ENCODE measurements at places on chromosomes 1 and 21.

GRCh38 chr1:221797506-221797905 is 55.6 kb upstream of the DUSP10 start:
- DNase-seq: no peak

- DNase-seq: no peak
These were observed 43.5 kb upstream of the CRNN start for GRCh38 chr1:152457561-152457960.

DNA sequence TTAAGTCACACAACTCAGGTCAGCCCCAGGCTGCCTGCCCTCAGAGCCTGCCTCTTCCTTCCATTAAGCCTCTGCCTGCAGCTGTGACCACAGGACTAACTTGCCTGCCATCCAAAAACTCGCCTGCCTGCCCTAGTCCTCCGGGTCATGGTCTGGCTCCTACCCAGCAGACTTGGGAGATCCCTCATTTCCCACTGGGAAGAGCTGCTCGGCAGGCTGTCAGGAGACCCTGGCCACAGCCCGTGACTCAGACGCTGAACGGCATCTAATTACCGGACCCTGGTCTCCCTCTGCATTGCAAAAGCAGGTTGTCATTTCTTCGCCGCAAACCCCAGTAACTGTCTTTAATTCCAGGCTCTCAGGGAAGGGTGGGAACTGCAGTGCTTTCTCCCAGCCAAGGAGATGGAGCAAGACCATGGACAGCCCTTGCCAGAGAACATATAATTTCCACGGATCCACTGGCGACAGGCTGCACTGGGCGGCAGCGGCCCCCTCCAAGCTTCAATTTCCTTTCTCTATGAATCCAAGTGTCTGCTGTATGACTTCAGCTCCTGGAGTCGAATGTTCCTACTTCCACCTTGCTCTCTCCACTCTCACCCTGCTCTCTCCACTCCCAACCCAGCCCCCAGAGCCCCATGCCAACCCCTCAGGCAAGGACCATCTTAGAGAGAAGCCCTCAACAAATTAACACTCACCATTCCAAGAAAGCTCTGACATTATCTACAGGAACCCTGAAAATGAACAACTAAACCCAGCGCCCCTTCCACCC is 20.4 kb downstream of the OLFML2B start:
- DNase-seq: peak; percentile 96

DNA sequence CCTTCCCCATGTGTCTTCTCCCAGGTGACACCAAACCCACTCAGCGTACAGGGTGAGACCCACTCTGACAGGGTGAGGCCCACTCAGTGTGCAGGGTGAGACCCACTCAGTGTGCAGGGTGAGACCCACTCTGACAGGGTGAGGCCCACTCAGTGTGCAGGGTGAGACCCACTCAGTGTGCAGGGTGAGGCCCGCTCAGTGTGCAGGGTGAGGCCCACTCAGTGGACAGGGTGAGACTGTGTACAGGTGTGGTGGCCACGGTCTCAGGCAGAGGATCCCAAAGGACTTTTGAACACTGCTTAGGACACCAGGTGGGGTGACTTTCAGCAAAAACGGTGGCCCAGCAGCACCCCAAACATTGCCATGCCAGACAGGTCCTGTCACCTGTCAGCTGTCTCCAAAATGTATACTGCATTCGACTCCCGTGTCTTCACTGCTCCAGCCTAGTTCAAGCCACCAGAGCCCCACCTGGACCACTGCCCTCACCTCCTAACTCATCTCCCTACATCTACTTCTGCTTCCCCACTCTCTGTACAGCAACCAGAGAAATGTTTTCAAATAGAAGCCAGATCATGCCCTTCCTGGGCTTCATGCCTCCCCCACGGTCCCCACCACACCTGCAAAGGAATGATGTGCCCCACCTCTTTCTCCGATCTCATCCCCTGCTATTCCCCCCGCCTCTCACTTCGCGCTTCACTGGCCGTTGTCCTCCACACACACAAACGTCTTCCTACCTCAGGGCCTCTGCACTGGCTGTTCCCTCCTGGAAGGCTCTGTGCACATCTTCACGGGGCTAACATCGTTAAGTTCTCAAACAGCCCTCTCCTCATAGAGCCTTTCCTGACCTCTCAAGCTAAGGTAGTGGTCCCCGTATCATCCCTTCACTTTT is 52.1 kb downstream of the ACBD3 start:
- no peak for DNase-seq

- DNase-seq: peak; percentile 43
These were observed 133.8 kb upstream of the F3 start for GRCh38 chr1:94675373-94675772.

GRCh38 chr21:28719723-28720122 is 273.0 kb downstream of the LTN1 start:
- peak; percentile 31 for DNase-seq

DNA sequence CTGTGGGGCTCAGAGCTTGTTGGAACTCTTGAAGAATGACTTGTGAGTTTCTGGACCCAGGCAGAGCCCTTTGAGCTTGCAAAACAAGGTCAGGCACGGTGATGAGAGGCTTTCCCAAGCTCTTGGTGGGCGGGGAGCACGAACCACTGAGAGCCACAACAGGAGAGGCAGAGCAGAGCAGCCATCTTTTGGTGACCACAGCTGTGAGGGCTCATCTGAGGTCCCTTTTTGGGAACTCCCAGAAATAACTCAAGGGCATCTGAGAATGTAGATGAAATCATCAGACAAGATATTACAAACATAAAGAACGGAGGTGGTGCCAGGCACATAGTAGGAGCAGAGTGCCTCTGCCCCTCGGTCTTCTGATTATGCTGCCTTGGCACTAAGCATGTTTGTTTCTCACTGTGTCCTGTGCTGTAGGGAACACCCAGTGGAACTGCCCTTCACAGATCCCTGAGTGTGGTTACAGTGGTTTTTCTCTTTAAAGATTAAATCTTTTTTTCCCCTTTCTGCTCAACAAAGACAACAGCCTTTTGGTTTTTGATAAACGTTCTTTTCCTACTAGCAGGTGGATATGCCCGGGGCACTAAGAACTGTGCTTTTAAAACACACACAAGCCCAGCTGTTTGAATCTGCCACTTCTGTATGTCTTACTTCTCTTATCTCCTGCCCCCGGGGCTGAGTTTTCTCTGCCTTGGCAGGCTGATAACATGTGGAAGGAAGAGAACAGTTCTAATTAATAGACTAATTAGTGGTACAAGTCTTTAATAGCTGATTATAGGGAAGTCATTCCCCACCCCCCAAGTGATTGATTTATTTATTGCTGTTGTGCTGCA is 37.7 kb downstream of the CD34 start:
- no peak for DNase-seq

GRCh38 chr1:157087030-157087429 is 12.6 kb downstream of the ETV3L start:
- no peak for DNase-seq

DNA sequence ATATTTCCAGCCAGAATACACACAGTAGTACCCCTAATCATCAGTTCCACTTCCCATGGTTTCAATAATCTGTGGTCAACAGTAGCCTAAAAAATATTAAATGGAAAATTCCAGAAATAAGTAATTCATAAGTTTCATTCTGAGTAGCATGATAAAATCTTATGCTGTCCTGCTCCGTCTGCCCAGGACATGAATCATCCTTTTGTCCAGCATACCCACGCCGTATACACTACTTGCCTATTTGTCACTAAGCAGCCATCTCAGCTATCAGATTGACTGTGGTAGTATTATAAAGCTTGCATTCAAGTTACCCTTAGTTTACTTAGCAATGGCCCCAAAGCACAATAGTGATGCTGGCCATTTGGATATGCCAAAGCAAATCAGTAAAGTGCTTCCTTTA is 118.7 kb downstream of the SLC5A9 start:
- no peak for DNase-seq

DNA sequence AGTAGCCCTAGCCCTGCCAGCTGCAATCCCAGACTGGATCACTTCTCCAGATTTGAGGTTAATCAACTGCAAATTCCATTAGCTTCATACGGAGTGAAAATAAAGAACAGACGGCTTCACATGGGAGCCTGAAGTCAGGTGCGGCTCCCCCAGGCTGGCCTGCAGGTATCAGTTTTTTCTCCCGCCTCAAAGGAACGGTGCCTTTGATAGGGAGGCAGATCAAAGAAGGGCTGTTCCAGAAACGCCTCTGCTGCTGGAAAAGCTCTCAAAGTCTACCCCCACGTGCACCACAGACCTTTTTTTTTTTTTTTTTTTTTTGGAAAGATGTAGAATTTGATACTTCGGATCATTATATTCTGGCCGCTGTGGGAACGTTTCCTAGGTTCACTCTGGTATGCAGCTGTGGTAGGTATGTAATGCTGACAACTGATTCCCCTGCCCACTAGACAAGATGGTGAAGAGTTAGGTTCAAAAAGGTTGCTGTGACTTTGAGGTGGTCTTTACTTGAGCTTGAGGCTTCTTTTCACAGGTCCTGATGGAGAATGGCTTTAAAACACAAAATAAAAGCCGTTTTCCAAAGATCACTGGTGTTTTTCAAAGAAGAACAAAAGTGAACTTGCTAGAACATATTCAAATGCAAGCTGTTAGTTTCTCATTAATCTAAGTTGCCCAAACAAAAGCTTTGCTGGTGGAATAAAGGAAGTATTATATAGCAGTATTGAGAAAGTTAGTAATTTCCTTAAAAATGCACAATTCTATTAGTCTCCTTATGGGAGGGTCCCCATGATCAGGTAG is 189.0 kb upstream of the NFIA start:
- no peak for DNase-seq

DNA sequence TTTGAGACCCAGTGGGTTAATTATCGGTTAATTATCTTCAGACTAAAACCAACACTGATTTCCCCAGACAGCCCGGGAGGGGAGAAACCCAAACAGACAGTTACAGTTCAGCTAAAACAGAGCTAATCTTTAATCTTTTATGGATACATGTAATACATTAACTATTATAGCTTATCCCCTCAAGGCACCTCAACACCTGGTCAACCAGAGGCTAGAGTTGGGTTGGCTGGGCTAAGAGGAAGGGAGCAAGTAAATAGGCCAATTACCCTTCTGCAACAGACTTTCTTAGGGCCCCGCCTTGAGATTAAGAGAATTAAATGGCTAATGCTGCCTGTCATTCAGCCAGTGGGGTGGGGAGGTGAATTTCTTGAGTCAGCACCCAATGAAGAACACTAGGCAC is 6.6 kb upstream of the MED18 start:
- no peak for DNase-seq

DNA sequence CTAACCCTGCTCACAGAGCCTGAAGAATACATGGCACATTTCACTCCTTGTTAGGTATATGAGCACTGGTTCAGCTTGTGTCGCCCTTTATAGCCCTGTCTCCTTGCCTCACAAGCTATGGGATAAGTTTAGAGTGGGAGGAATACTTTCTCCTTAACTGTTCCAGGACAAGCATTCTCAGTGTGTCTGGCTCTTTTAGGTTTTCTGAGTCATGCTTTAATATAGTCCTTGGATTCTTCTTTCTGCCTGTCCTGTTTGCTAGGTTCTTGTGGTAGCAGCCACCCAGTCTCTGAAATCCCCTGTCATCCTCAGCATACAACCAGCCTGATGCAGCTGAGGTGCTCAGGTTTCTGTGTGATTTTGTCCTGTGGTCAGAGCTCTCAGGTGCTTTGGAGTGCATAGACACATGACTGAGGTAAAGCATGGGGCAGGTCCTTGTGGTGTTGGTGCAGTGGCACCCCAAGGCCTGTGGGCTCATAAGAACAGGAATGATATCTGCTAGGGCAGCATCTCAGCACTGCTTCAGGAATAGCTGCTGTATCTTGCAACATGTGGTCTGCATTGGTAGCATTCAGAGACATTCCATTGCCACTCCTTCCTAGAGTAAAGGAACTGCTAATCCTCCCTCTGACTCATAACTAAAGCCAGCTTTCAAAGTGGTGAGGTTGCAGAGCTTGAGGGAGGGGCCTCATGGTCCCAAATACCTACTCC is 14.2 kb upstream of the CASQ2 start:
- peak; percentile 94 for DNase-seq
